WERI-Rb-1 (cell line): ENCODE measurements at places on chromosomes 1 and 21.

DNA sequence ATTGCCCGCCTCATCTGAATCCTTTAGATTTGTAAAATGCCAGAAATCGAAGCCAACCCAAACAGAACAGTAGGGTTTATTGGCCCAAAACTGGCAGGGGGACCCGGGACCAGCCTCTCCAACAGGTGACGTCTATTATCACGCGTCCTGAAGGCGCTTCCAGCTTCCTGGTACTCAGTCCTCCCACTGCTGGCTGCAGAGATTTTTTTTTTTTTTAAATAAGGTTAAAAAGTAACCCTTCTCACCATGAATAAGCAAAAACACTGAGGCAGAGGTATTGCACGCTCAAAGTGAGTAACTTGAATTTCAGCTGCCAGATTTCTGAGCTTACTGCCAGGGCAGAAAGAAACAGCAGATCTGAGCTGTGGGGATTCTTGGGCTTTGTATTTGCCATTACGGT is 54.4 kb upstream of the GCLM start:
- DNase-seq: no peak

DNA sequence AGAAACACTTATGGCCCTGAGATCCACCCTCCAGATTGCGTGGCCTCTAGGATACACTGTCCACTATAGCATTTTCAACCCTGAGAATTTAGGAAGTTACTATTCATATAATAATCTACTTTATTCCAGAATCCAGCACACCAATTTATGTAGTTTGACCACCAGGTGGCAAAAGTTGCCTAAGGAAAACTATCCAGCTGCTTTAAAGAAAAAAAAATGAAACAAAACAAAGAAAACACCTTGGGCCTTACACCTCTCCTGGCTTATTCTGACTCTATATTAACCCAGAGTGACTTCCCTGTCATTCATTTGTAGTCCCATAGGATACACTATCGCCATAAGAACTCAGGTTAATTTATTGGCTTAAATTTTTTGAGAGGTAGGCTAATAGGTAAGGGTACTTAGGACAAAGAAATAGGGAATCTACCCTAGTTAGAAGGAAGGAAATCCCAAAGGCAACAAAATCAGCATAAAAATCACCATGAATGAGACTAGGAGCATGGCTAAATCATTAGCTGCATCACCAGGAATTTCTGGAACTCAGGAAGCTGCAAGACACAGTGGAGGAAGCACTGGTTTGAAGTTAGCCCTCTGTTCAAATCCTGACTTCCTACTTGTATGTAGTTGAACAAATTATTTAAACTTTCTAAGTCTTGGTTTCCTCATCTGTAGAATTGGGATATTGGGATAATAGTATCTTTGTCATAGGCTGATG is 107.5 kb downstream of the SPAG17 start:
- DNase-seq: peak; percentile 7

DNA sequence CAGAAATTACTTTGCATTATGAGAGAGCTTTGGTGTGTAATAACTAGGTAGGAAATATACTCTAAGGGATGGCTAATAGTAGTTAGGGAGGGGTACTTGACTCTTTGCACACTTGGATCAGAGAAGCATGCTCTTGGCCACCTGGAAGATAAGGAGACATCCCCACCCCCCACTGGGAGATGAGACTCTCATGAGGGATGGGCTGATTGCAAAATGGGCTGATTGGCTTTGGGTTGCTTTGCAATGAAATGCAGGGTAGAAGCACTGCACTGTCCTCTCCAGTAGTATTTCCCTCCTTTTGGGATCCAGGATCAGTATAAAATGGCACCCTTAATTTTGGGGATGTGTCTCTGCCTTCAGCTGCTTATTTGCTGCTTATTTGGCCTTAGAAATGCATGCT is 71.2 kb upstream of the EPS8L3 start:
- DNase-seq: no peak

DNA sequence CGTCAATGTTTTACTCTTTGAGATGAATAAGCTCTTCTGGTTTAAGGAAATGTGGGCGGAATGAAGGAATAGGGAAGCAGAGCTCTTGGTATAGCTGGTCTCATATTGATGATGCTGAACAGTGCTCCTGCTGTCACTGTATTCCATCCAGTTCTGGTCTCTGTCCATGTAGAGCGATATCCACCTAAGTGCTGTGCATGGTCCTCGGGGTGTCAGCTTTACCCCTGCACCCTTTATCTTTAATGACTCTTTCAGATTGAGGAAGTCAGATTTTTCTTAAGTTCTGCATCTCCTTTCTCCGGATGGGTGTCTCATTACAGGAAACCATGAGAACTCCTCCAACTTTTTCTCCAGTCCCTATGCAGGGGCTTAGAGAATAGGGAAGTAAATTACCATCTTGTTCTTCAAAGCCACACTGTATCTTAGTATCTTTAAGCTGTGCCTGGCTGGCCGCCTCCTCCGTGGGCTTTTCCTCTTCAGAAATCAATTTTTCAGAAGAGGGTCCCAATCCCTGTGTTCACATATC is 52.9 kb downstream of the PDE4B start:
- DNase-seq: no peak

GRCh38 chr1:11105586-11105985 is 5.9 kb upstream of the EXOSC10 start:
- no peak for DNase-seq

- no peak for DNase-seq
Measured at GRCh38 chr1:190688096-190688495, 210.4 kb upstream of the BRINP3 start.

GRCh38 chr1:63691701-63692425 is 82.0 kb upstream of the ROR1 start:
- DNase-seq: peak; percentile 55

- DNase-seq: no peak
Measured at GRCh38 chr1:89907727-89908212, 86.9 kb downstream of the LRRC8D start.

DNA sequence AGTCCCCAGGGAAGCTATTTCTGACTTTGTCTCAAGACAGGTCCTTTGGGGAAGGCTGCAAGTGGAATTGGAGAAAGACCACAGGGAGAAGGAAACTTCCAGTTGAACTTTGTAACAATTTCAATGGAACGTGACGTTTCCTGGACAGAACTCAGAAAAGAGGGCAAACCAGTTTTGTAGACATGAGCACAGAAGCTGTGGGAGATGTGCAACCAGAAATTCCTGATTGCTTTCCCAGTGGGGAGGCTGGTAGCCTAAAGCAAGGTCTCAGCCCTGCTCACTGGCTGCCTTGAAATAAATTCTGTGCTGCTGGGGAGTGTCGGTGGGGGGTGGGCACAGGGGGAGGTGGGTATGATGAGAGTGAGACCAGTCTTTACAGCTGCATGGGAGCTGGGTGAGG is 1206.7 kb upstream of the ADGRL2 start:
- DNase-seq: no peak

DNA sequence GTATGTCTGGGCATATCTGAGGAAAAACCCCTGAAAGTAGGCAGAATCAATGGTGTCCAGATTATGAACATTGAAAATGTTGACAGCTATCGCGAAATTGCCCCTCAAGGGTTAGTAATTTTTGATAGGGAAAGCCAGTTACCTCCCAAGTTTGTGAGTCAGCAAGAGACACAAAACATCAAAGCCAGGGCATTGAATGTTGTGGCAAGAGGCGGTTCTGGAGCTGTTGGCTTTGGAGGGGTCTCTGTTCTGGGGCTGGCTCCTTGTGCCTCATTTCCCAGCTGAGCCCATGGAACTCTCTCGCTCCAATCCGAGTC is 10.6 kb upstream of the S100A11 start:
- DNase-seq: no peak

GRCh38 chr1:146021622-146022402 is at the start of gene HJV:
HJV (minus strand) TSS chr1:146021735; CDS start chr1:146020231, 1,504 bp downstream.
- DNase-seq: no peak

- no peak for DNase-seq
Measured at GRCh38 chr1:152044386-152044785, 7.6 kb upstream of the S100A11 start.

- no peak for DNase-seq
Measured at GRCh38 chr1:107058245-107059032, 2.0 kb downstream of the PRMT6 start.

DNA sequence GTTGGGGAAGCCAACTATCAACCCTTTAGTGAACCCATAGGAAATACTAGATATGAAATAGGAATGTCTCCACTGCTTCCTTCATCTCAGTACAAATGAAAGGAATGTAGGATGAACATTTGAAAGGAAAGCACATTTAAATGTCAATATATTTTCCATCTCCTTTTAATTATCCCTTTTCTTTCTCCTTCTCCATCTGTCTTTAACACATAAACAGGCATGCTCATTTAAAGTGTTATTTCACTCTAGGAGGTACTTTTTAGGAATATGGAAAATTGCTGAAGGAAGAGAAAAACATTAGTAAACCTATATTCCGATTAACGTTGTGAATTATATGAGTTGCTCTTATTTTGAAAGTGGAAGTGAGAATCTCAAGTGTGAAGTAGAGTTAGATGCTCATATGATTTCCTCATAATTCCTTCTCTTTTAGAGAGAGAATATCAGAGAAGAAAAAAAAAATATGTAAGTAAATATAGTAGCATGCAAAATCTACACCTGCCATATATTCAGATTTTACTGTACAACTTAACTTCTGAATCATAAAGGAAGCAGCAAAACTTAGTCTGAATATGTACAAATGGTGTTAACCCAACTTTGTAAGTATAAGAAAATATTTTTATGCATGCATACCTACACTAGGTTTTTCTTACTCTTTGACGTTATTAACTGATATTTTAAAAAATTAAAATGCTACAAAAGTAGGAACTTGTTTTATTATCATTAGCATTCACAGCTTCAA is 406.9 kb upstream of the B3GALT2 start:
- no peak for DNase-seq

GRCh38 chr1:26360807-26361604 is 7.1 kb upstream of the CRYBG2 start:
- DNase-seq: no peak

DNA sequence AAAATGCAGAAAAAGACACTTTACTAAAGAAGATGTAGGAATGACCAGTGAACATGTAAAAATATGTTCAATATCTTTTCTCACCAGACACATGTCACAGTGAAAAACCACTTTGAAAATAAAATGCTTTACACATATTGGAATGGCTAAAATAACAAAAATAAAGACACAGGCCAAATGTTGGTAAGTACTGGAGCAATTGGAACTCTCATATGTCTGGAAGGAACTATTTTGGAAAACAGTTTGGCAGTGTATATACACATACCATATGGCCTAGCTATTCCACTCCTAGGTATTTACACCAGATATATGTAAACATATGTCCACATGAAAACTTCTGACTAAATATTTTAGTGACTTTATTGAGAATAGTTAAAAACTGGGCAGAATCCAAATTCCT is 927.2 kb downstream of the BRINP3 start:
- DNase-seq: no peak

DNA sequence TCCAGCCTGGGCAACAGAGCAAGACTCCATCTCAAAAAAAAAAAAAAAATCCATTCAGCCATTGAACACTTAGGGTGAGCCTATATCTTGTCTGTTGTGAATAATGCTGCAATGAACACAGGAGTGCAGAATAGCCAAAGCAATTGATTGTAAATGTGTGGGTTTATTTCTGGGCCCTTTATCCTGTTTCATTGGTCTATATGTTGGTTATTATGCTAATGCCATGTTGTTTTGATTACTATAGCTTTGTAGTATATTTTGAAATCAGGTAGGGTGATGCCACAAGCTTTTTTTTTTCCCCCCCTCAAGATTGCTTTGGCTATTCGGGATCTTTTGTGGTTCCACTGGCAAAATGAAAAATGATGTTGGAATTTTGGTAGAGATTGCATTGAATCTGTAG is 167.5 kb downstream of the LBR start:
- no peak for DNase-seq

GRCh38 chr1:209674957-209675564 is at the start of gene G0S2:
G0S2 (plus strand) TSS chr1:209675412; CDS start chr1:209675685, 273 bp downstream.
- DNase-seq: peak; percentile 21

DNA sequence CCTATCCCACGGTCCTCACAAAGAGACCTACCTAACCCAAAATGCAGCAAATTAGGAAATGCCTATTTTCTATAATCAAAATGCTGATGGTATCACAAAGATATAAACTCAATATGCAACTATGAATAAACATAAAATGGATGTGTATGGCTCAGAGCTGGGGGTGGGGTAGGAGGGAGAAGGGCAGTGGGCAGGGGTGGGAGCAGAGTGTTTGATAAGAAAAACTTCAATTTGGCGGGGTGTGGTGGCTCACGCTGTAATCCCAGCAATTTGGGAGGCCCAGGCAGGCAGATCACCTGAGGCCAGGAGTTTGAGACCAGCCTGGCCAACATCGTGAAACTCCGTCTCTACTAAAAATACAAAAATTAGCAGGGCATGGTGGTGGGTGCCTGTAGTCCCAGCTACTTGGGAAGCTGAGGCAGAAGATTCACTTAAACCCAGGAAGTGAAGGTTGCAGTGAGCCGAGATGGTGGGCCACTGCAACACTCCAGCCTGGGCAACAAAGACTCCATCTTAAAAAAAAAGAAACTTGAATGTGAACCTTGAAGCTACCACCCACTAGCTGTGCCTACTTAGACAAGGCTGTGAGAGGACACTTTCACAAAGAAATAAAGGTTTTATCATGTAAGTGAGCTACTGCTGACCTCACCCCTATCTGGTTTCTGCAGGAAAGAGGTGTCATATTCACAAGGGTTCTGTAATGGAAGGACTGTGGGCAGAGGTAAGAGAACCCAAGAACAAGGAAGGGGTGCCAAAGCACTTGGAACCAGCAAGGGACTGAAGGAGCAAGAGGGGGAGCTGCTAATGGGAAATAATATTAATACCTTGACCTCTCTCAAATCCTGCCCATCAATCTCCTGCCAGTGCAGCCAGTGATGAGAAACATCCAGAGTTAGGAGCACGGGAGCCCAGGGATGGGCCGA is 53.0 kb downstream of the HLCS start:
- DNase-seq: no peak

GRCh38 chr1:63758791-63759190 is 15.0 kb upstream of the ROR1 start:
- DNase-seq: no peak
